Effector CD8-positive, alpha-beta T cell (primary cell): ENCODE measurements at places on chromosomes 16 and 17.

DNA sequence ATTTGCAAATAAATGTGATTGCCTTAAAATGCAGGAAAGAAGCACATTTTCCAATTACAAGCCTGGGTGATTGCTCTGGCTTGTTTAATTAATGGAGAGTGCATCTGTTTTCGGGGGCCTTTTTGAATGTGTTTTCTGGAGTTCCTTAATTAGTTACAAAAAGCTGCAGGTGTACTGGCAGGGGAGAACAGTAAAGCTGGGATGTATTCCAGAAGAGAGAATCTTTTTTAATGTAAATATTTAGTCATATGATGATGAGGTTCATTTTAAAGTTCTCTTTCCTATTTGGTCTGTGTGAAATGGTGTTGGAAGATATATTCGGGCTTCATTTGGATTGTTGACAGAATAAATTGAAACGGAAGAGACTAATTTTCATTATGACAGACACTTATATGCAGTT, 70.9 kb upstream of the N4BP1 start:
- no peak for DNase-seq

DNA sequence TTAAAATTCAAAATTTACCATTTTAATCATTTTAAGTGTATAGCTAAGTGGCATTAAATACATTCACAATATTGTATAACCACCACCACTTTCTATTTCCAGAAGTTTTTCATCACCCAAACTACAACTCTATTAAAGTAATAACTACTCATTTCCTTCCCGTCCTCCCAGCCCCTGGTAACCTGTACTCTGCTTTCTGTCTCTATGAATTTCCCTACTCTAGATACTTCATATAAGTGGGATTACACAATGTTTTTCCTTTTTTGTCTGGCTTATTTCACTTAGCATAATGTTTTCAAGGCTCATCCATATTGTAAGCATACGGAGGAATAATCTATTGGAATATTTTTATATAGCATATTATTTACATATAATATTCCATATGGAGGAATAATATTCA, 29.7 kb downstream of the ESRP2 start:
- no peak for DNase-seq

- no peak for DNase-seq
Measured at GRCh38 chr17:78795861-78796516, 13.9 kb upstream of the CYTH1 start.

DNA sequence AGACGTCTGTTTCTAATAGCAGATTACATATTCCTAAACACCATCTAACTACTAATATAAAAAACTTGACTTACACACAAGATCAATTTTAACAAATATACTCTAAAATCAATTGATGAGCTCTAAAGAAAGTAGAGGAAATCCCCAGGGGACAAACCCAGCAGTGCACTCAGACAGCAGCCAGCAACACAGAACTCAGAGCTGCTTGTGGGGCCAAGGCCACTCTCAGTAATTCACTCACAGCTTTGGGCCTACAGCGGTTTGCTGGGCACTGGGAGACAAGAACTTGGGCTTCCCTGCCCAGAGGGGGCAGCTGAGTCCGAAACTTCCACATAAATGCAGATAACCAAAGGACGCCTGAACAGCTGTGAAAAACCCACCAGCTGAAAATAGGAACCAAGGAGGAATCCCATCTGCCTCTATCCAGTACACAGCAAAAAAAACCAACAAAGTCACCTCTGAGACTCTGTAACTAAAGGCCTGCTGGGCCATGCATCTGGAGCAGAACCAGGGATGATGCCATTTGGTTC, 21.4 kb downstream of the NPLOC4 start:
- DNase-seq = no peak

DNA sequence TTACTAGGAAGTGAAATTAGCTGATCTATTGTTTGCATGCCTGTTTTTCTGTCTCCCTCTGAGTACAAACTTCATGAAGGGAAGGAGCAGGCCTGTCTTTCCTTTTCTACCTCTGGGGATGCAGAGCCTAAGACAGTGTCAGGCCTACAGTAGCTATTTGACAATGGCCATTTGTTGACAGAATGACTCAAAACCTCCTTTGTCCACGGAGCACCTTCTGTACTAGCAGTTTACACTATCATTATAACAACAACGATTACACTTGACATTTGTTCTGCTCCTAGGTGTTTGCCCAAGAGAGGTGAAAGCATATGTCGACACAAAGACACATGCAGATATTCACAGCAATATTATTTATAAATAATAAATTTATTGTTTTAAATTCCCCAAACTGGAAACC, 132.3 kb upstream of the IRX3 start:
- DNase-seq = no peak
